Right cardiac atrium (tissue), 5 donors: ENCODE measurements at places on chromosomes 11 and 22.

- no peak for DNase-seq
Observed at GRCh38 chr22:19811811-19812771, 42.6 kb downstream of the GNB1L start.

DNA sequence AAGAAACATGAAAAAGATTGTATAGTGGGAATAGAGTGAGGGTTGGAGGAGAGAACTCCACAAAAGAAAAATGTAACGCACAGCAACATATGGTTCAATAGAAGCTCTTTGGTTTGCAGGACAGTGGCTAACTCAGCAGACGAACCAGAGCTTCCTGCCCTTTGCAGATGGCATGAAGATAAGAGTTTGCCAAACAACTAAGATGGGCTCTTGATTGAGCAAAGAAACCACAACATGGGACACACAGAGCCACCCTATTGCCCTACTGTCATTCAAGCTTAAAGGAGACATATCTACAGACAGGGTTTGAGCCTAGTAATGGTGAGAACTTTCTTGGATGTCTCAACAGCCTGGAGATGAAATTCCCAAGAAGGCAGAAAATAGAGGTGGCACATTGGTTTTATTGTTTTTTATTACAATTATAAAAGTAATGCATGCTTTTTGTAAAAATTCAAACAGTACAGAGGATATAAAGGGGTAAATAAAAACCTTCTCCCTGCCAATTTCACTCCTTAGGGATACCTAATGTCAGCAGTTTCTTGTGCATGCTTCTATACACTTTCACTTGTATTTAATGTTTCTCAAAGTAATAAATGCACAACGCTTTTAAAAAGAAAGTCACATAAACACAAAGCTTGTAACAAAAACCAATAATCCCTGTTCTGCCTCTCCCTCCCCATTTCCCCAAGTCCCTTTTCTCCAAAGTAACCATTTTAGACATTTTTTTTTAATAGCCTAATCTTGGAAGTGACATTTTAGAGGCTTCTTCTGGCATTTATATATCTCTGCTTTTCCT lies 63.7 kb downstream of the COPB1 start:
- no peak for DNase-seq

DNA sequence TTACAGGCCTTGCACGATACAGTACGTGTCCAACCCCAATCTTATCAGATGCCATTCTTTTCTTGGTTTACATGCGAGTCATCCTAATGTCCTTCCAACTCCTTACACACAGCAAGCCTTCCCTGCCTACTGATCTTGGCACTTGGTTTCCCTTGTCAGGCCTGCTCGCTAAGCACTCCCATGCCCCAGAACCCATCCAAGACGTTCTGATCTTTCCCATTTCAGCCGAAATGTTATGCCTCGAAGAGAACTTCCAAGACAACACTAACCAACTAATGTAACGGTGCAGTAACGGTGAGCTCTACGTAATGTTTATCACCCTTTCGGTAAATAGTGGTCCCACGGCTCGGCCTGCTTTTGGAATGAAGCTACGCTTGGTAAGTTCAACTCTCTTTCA lies 521 bp downstream of the PES1 start:
- DNase-seq = no peak

DNA sequence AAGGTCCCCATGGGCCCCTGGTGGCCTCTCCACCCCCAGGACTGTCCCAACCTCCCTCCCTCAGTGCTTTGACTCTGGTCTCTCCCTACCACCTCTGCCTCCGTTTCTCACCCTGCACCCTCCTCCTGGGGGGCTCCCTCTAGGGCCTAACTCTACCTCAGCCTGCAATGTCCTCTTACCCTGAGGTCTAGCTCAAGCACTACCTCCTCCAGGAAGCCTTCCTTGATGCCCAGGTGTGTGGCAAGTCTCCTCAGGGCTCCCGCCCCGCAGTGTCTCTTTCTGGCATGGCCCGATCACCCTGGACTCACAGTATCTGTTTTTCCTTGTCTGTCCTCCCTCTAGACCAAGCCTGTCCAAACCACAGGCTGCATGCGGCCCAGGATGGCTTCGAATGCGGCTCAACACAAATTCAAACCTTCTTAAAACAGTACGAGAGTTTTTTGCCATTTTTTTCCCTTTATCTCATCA lies 90.8 kb downstream of the PHF21B start:
- no peak for DNase-seq

- no peak for DNase-seq
Observed at GRCh38 chr22:19596680-19597398, 72.6 kb upstream of the CLDN5 start.

GRCh38 chr22:44391015-44391414 lies 78.3 kb upstream of the SHISAL1 start:
- DNase-seq = no peak

DNA sequence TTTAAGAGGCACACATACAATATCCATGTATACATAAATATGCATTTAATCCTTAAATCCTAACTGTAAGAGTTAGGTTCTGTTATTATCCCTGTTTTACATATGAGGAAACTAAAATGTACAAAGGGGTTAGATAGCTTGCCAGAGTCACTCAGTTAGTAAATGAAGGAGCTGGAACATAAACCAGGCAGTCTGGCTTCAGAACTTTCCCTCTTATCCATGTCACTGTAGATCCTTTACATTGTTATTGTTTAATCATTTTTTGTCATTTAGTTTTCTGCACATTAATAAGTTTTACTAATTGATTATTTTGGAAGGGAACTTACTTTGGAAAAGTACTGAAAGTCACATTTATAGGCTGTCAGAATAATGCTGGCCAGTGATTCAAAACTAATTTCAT lies 282.4 kb downstream of the TMEM135 start:
- DNase-seq = no peak

GRCh38 chr22:42964994-42965699 lies 49.8 kb downstream of the PACSIN2 start:
- no peak for DNase-seq

DNA sequence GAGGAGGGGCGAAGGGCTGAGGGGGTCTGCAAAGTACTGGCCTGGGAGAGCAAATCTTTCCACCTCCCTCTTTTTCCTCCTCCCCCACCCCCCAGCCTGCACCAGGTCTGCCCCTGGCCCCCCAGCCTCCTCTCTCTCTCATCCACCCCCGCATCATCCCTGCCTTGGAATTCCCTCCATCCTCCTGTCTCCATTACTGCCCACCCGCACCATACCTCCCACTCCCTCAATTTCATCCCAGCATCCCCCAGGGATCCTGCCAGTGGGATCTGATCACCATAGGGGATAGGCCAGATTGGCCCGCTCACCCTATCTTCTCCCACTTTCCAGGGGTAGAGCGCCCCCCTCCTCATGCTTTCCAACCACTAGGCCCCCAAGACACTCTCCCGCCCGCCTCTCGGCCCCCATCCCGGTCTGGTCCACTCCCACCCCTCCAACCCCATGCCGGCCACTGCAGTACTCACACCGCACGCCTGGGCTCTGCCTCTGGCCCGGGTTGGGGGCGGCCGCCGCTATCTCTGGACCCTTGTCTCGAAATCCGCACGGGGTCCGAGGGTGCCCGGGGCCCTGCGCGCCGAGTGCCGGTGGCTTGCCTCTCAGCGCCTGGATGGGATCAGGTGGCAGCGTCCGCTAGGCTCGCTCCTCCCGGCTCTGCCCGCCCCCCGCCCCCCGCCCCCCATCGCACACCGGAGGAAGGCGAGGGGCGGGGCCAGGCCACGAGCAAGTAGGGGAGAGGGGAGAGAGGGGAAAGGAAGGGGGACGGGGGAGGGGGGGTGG lies at the start of gene GAL3ST3:
GAL3ST3 (minus strand) TSS at position 615 of the 777 bp plus-strand sequence. CDS start 3,746 bp downstream, outside the sequence.
- peak; percentile 59 for DNase-seq

GRCh38 chr22:31055635-31056159 lies 25.4 kb upstream of the SMTN start:
- DNase-seq = peak; percentile 95

DNA sequence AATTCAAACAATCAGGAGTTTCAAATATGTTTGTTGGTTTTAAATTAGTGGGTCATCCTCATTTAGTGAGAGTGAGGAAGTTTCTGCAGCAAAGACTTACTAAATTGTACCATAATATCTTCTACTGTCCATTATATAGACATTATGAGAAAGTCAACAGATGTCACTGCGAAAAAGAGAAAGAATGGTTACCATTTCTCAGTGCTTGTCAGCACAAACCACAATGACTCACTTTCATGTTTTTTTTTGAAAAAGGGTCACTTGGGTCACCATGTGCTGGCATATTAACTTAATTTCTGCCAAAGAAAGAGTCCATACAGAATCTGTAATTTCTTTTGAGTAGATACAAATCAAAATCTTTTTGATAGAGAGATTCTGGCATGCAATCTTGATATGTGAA lies 924.6 kb upstream of the FAT3 start:
- no peak for DNase-seq

- peak; percentile 4 for DNase-seq
Observed at GRCh38 chr11:69904974-69905535, 85.8 kb upstream of the FGF3 start.

- no peak for DNase-seq
Observed at GRCh38 chr11:10667521-10667885, 26.1 kb downstream of the IRAG1 start.

DNA sequence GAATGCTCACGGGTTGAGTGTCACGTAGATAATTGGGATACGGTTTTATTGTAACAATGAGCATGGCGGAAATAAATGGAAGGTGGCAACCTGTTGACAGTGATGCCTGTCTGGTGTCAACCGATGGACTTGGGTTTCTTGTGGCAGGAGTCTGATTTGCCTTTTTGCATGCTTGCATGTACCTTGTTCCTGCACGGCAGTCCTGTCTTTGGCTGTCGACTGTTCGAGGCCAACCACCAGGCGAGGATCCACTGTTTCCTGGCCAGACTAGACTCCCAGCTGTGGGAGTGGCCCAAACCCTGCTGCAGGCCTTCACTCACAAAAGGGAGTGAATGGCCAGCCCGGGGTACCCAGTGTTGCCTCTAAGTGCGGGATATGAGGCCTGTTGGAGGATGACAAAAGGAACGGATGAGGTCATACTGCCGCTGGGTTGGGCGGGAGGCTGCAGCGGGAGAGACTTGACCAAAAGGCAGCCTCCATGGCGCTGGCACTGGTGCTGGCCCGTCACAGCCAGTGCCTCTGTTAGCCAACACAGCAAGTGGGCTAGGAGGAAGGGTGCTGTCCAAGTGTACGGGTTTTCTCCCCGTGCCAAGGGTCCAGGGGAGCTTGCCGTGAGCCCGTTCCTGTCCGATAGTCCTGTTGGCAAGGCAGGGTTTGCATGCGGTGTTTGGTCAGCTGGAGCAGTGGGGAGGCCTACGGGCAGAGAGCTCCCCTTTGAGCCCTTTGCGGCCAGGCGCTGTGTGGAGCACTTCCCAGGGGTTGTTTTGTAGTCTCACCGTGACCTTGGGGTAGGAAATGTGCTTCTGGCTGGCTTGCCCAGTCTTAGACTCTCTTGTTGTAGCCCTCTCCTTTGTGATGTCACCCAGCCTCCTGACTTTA lies 974 bp downstream of the DGCR8 start:
- DNase-seq = peak; percentile 76

GRCh38 chr11:129930743-129931142 lies 35.4 kb upstream of the NFRKB start:
- DNase-seq = no peak

- no peak for DNase-seq
Observed at GRCh38 chr11:61019037-61019831, 47.8 kb downstream of the CD6 start.

GRCh38 chr11:106076171-106076918 lies 802 bp downstream of the KBTBD3 start:
- DNase-seq = no peak

DNA sequence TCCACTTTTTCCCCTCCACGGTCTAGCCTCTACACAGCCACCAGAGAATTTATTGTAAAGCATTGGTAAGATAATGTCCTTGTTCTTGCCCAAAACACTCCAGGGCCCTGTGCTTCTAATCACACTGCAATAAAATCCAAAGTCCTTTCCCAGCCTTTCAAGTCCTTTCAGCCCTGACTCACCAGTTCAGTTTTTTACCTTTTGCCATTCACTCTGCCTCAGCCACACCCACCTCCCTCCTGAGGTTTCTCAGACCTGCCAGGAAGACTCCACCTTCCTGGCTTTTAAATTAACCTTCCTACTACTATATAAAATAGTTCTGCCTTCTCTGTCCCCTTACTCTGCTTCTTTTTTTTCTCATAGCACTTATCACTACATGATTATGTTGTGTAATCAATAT lies 91.0 kb upstream of the ARHGAP32 start:
- DNase-seq = no peak

- DNase-seq = no peak
Observed at GRCh38 chr22:19619144-19620009, 94.9 kb upstream of the SEPTIN5 start.

DNA sequence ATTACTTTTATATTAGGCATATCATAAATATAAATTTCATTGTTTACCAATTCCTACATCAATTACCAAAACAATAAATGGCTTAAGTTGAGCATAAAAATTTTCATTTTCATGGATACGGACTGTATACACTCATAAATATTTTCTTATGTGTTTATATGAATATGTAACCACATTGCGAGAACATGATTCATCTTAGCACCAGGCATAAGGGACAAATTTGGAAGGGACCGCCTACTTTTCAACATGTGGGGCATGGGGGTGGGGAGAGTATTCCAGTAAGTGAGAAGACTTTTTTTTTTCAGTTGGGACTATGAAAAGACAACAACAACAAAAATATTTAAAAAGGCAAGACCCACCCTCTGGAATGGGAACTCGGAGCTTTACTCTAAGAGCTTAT lies 296.1 kb downstream of the RAB38 start:
- no peak for DNase-seq

GRCh38 chr11:109957601-109958000 lies 135.6 kb upstream of the ZC3H12C start:
- no peak for DNase-seq

DNA sequence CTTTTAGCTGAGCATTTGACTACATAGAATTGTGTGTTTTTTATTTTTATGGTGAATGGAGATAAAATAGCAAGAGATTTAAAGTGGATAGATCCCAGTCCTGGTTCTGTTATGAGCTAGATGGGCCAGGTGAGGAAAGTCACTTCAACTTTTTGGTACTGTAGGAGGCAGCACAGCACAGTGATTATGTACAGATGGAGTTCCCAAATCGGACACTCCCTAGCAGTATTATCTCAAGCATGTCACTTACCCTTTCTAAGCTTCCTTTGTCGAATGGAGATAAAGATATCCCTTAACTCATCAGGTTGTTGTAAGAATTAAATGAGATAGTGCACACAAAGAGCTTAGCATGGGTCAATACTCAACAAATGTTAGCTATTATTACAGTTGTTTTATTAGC lies 5.3 kb downstream of the EXPH5 start:
- no peak for DNase-seq

DNA sequence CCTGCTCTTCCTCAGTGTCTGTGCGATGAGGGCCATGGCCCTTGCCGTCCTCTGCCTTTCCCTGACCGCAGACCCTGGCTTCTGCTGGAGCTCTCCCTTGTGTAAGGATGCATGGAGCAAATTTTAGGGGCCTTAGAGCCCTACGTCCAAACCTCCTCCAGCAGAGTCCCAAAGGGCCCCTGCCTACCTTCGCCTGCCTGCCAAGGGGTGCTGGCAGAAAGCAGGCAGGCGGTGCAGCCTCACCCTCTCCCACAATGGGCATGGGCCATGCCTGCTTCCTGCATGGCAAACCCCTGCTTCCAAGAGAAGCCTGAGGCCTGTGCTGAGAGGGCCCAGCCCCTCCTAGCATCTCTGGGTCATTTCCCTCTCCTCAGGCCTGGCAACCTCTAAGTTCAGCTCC lies 71.3 kb upstream of the FGF3 start:
- DNase-seq = peak; percentile 24
